ENCODE measurements at places on chromosomes 1 and 21.
A peak's percentile ranks its signal among the peaks of the same experiment; 100 is the strongest.

DNA sequence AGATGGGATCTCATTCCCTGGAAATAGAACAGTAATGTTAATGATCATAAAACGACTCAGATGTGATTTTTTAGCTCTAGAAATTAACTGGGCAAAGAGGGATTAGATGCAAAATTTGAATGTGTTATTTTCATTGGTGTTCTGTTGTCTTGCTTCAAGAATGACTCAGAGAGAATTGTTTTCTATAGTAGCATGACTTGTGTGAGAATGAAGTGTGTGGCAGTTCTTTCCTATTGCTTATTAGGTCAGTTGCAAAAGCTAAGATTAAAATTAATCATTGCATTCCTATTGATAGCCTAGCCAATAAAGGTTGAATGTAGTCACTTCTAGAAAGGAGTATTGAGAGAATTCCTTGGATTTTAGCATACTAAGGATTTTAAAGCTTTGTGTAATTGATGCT is 22.9 kb downstream of the SPEN start:
- no peak for DNase-seq

DNA sequence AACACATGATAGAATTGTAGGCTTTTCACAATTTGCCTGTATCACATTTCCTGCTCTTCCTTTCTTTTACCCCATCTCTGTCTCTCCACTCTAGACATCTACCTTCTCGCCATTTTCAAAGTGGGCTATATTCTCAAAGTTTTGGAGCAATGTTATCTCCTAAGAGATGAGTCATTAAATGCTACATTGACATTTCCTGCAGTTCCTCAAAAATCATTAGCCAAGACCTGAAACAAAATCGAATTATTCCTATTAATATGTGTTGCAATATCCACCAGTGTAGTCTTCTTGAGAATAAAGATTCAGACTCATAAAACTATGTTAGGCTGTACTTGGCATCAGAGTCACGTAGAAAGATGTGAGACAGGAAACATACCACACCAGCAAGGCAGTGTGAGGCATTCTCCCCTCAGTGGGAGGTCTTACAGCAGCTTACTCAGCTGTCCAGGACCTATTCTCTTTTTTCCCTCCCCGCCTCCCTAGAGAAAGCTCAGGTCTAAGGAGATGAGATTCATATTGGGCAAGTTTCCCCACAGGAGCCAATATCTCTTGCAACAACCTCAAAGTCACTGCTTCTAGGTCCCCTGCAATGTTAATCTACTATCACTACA is 38.8 kb downstream of the FRRS1 start:
- no peak for DNase-seq

GRCh38 chr1:32681509-32681908 is 21.1 kb downstream of the SYNC start:
- no peak for DNase-seq

DNA sequence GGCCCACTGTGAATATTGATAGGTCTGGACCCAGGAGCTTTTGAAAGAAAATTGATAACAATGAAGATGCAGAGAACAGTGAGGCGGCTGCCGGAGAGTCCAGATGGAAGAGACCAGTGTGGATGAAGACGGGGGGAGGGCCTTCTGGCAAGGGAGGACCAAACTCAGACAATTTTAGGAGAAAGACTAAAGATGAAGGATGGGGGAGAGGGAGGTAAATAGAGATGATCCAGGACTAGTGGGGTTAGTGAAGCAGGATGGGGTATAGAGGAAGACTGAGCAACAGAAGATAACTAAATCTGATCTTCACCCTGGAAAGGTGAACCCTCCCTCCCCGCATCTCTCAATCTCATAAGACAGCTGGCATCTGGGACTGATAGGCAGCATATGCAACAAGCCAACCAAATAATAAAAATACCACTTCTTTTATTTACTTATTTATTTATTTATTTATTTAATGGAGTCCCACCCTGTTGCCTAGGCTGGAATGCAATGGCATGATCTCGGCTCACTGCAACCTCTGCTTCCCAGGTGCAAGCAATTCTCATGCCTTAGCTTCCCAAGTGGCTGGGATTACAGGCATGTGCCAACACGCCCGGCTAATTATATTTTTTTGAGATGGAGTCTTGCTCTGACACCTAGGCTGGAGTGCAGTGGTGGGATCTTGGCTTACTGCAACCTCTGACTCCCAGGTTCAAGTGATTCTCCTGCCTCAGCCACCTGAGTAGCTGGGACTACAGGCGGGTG is 10.5 kb downstream of the EIF3I start:
- DNase-seq, result no peak

- no peak for DNase-seq
These were observed 193.0 kb downstream of the URB2 start for GRCh38 chr1:229819091-229819490.

GRCh38 chr1:244801246-244801645 is 34.2 kb upstream of the COX20 start:
- peak; percentile 43 for DNase-seq

GRCh38 chr21:22468893-22469292 is 1470.7 kb downstream of the NCAM2 start:
- DNase-seq, result no peak

DNA sequence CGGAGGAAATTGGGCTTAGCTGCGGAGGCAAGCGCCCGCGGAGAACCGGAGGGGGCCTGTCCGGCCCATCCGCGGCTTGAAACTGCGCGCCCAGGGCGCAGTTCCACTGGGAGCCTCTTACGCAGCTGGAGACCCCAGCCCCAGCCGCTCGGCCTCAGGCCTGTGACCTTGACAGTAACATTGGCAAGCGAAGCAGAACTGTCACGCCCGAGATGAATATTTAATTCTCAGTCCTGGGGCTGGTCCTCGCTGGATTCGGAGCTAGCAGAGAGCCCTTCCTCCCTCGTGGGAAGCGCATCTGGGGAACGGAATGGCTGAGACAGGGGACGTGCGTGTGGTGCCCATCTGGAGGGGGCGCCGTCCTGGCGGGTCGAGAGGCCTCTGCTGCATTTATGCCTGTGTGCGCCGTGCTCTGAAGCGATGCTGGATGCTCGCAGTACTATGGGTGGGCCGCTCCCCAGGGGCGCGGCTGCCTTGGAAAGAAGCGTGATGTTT is 928 bp downstream of the SLC6A17 start:
- no peak for DNase-seq

- no peak for DNase-seq
These were observed 6.0 kb downstream of the TNFRSF14 start for GRCh38 chr1:2561898-2562895.

GRCh38 chr1:156697481-156697880 is 7.9 kb downstream of the CRABP2 start:
- no peak for DNase-seq

DNA sequence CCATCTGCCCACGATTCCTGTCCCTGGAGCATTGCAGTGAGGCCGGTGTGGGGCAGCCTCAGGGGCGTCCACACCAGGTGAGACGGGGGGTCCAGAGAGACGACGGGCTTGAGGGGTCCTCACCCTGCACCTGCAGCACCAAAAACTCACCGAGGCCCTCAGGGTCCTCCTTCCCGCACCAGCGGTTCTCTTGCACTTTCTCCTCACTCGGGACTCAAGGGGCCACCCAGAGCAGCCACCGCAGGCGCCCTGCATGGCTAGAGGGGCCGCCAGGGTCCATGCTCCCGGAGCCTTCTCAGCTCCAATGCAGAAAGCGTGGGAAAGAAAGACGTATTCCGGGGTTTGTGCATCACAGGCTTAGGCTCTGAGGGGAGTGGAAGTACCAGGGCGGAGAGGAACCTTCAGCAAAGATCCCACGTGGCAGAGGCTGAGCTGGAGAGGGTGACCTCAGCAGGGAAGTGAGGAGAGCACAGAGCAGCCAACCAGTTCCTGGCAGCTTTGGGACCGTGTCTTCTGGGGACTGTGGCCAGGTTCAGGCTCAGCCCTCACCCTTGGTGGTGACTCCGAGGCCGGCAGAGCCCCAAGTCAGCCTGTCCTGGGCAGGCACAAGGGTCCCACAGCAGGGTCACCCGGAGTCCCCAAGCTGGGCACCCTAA is 19.5 kb upstream of the COL6A2 start:
- DNase-seq, result peak; percentile 80

GRCh38 chr1:230279583-230279945 is 146.6 kb downstream of the PGBD5 start:
- no peak for DNase-seq

DNA sequence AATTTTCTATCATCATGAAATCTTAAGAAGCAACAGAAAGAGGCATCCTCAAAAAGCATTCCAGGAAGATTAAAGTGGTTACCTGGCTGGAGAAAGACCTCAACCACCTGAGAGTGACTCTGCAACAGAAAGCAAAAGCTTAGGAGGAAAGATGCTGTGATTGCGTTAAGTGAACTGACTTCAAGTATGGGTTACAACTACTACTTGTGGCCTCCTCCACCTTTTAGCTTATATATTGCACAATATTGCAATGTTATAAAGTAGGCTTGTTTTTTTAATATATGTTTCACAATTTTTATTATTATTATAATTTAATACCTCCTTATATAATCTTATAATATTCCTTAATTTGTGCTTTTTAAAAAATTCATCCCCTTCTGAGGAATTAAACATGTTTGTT is 1407.5 kb downstream of the KCNT2 start:
- no peak for DNase-seq

DNA sequence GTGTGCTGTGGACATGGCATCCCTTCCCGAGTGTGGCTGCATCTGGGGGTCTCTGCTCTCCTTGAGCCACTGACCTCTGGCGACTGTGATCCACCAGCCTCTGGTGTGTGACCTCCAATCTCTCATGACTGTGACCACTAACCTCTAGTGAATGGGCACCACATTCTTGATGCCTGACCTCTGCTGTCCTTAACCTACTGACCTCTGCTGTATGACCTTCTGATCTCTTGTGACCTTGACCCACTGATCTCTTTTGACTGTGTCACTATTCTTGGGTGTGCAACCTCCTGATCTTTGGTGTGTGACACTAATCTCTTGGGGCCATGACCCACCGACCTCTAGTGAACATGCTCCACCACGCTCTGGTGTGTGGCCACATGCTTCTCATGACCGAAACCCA is 45.8 kb upstream of the KDM4A start:
- no peak for DNase-seq

GRCh38 chr1:5481889-5482288 is 510.3 kb downstream of the NPHP4 start:
- DNase-seq, result no peak

DNA sequence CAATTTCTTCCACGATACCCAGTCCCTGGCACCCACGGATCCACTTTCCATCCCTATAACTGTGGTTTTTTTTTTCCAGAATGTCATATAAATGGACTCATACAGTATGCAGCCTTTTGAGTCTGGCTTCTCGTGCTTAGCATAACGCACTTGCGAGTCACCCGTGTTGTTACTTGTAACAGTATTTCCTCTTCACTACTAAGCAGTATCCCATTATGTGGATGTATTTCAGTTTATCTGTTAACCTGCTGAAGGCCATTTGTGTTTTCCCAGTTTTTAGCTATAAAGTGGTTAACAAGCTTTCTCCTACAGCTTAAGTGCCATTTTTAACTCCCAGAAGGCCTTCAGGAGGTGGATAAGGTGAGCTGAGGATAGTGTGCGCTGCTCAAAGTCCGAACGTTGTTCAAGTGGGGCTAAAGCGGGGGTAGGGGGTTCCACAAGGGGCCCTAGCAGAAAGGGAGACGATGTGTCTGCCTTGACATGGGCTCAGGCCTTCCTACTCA is 829 bp downstream of the ADAR start:
- peak; percentile 10 for DNase-seq

- DNase-seq, result peak; percentile 10
These were observed 48.8 kb downstream of the ZBTB40 start for GRCh38 chr1:22500471-22500870.

GRCh38 chr1:179095377-179095776 is 13.5 kb downstream of the TOR3A start:
- DNase-seq, result no peak

DNA sequence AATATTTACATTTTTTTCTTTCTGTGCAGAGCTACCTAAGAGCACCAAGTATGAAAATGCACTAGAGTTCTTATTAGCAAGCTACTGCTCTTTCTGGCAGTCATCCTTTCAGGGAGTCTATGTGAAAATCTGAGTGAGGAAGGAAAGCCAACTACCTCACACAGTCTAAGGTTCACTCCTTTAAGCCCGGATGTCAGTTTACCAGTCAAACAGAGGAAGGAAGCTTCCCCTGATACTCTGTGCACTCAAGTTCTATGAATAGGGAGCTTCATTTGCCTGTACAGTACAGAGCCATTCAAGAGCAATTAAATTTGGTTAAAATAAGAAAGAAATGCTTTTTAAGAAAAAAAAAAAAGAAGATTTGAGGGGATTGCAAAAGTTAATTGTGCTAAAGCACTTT is 6.9 kb downstream of the COL11A1 start:
- DNase-seq, result no peak

DNA sequence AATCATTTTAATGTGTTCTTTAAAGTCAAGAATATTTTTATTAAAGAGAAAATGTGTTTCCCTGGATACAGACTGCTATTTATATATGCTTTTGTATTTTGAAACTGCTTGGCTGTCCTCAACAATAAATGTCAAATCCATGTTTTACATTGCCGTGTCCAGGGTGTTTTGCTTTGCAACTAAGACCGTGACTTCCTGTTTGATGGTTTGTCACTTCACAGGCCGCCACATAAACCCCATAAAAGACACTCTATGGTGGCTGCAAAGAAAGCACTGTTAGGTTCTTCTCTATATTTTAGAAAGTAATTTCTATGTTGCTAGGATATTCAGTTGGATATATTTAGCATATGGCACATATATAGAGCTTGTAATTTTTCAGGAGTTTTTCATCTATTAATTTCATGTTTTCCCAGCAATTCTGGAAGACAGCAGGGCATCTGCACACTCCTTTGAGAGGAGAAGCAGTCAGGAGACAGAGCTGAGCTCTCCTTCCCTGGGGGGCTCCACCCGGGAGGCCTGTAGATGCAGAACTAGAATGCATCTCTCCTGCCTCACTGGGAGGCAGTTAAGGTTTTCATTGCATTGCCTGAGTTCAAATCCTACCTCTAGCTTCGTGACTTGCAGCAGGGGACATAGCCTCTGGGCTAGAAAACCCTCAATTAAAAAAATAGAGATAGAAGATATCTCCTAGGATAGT is 33.1 kb downstream of the PRDM2 start:
- no peak for DNase-seq

DNA sequence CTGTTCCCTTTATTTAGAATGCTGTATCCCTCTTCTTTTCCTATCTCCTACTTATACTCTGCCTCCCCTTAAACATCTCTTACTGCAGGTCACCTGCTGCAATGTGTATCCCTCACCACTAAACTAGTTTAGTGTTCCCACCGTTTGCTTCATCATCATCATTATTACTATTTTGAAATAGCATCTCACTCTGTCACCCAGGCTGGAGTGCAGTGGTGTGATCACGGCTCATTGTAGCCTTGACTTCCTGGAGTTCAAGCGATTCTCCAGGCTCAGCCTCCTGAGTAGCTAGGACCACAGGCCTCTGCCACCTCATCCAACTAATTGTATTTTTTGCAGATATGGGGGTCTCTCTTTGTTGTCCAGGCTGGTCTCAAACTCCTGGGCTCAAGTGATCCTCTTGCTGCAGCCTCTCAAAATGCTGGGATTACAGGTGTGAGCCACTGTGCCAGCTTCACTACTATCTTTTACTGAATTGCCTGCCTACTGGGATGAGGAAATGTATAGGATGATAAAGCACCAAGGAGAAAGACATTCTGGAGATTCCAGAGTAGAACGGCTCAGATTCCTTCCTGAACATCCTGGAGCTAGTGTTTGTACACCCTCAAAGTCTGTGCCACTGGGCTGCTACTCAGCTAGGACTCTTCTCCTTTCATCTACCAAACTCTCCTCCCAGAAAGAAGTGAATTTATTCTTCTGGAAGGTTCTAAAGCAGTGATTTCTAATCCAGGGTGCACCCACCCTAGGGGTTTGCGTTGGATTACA is 8.6 kb upstream of the IFNAR1 start:
- DNase-seq, result no peak

Measured in AG08395 (cell line).